ENCODE measurements at places on chromosomes 12 and 14.

DNA sequence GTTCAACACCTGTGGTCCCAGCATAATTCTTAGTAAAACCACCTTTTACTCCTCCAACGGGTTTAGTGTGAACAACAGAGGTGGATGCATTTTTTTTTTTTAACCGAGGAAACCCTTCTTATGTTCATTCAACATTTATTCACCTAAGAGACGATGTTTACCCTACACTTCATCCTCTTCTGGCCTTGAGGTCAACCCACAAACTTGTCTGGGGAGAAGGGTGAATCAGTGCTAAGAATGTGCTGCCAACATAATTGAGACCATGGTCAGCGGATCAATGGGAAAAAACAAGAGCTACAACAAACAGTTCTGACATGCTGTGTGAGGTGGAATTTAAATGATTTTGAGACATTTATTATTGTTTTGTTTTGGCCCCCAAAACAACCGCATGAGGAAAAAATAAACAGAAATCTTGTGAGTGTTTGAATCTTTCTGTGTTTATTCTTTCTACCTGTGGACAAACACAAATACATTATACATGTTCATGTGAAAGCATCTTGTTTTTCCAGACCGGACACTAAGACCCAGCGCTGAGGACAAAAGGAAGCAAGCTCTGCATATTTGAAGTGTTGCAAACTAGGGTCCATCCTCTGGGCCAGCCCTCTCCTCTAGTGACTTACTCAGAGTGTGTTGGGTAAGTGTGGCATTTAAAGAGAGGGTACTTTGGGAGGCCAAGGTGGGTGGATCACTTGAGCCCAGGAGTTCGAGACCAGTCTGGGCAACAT lies 5.1 kb upstream of the USP30 start:
- no peak for DNase-seq

GRCh38 chr12:84694116-84694515 lies 218.5 kb downstream of the SLC6A15 start:
- no peak for DNase-seq

DNA sequence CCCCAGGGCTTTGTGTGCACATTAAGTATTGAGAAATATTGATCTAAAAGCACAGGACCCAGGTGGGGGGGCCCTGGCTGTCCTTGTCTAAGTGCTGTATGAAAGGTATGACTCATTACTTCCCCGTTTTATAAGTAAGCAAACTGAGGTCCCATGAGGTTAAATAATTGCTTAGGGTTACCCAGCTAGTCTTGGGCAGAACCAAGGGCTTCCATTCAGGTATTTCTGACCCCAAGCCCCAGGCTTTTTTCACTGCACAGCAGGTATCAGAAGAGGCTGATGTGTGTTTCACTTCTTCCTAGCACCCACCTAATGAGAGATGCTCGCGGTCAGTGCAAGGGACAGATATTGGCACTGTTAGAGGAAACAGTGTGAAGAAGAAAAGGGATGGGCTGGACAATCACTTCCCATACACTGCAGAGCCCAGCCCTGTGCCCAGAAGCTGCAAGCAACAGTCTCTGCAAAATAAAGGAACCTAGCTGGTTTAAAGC lies 4.7 kb upstream of the TC2N start:
- no peak for DNase-seq

GRCh38 chr14:90743425-90743824 lies 72.8 kb downstream of the TTC7B start:
- no peak for DNase-seq

DNA sequence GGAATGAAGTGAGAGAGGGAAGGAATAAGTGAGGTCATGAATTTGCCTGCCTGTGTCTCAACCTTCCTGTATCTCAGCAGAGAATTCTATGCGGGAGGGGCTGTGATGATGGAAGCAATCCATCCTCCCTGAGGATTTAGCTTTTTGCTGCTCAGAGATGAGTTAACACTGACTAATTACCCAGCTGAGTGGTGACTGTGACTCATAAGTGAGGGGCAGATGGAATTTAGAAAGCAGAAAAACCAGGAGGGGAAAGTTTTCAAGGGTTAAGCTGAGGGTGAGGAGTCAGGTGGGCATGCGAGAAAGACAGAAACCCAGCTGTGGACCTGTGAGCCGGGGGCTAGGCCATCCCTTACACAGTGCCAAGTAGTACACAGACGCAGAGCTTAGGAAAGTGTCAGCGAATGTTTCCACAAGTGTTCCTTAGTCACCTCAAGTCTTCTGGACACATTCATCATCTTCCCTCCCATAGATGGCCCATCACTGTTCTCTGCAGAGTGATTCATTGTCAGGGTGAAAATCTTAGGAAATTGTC lies 277.9 kb downstream of the IPO8 start:
- no peak for DNase-seq

Data from large intestine (tissue), 12 donors.